GM04504 (cell line): ENCODE measurements at places on chromosomes 13 and 19.
A peak's percentile ranks its signal among the peaks of the same experiment; 100 is the strongest.

DNA sequence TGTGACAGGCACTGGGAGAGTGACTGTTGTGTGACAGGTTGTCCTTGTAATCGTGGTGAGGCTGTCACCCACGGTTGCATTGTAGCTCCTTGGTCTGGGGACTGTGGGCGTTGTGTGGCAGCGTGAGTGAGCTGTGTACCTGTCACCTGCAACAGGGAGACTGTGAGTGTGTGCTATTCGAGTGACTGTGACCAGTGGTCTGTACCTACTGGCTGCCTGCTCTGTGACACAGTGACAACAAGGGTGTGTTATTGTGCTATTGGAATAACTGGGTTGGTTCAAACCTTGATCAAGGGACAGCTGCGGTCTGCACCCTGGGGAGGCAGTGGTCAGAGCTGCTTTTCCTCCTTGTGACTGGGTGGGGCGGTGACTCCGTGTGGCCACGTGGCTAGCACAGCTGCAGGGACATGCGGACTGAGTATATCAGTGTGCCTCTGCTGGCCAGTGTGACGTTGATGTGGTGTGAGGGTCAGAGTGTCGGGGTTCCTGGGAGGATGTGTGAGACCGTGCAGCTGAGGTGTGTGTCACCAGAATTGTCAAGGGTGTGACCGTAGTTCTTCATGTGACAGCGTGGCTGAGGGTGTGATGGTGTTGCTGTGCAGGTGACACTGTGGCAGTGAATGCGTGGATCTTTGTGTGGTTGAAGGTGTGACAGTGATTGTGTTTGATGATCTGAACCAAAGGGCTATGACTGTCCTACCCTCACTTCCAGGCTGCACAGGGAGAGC lies 10.1 kb upstream of the NFIX start:
- peak; percentile 48 for DNase-seq

- no peak for DNase-seq
Measured at GRCh38 chr19:8615813-8616596, 5.5 kb upstream of the ADAMTS10 start.

- no peak for DNase-seq
Measured at GRCh38 chr13:33345842-33346241, 60.3 kb upstream of the STARD13 start.

- no peak for DNase-seq
Measured at GRCh38 chr13:101416181-101417042, at the start of gene NALCN. TSS of gene NALCN (minus strand) at chr13:101416508. CDS start at chr13:101399126, 17,382 bp downstream.

- no peak for DNase-seq
Measured at GRCh38 chr13:112756511-112756966, 66.7 kb downstream of the ATP11A start.

- no peak for DNase-seq
Measured at GRCh38 chr13:28037399-28037798, 48.9 kb upstream of the URAD start.

GRCh38 chr19:43662487-43662886 lies 7.5 kb downstream of the PLAUR start:
- no peak for DNase-seq

GRCh38 chr19:14463747-14464146 lies 11.4 kb downstream of the PTGER1 start:
- DNase-seq: no peak

DNA sequence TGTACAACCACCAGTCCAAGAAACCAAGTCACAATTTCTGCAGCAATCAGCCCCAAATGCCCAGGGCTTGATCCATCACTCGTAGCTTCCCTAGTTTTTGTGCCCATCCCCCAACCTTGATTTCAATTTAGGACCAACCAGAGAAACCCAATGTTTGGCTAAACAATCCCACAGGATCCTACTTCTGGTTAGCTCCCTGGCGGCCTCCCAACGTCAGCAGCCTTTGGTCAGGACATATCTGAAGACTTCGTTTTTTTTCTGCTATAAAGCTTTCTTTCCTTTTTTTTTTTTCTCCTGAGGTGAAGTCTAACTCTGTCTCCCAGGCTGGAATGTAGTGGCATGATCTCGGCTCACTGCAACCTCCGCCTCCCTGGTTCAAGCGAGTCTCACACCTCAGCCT lies 7.7 kb downstream of the DPRX start:
- no peak for DNase-seq

DNA sequence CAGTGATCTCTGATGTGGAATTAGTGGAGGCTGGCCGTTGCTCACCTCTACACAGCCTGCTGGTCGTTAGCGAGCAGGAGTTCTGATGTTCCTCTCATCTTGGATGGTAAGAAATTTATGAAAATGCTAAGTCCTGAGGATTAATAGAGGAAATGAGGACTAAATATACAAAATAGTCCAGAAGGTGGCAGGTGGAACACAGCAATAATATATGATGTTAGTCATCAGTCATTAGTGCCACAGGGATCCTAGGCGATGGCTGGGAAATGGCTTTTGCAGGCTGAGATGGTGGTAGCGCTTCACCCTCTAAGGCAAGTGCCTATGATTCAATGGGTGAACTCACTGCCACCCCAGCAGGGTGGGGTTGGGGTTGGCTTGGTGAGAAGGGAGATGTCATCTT lies 338.6 kb upstream of the TMTC4 start:
- no peak for DNase-seq

DNA sequence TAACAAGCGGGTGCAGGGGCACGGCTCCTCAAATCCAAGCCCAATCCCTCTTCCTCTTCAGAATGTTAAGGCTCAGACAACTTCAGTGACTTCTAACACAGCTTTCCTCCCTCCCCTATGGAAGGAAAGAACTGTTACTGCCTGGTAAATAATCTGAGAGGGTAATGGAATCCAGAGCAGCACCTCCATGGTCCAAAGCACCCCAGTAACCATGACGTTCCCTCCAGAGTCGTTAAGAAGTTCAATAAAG lies 969 bp downstream of the AKT2 start:
- DNase-seq: no peak

GRCh38 chr13:95073747-95074311 lies 227.4 kb downstream of the ABCC4 start:
- peak; percentile 35 for DNase-seq

DNA sequence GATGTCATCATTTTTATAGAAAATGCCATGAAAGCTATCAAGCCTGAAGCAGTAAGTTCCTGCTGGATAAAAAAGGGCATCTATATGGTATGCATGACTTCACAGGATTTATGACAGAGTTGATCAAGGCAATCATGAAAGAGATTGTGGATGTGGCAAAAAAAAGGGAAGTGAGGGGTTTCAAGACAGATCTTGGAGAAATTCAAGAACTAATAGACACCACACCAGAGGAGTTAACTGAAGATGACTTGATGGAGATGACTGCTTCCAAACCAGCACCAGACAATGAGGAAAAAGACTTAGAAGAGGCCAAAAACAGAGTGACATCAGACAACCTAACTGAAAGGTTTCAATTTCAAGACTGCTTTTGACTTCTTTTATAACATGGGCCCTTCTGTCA lies 691.1 kb upstream of the SLC10A2 start:
- DNase-seq: no peak

GRCh38 chr13:73358606-73359095 lies 299.8 kb downstream of the KLF5 start:
- DNase-seq: no peak

DNA sequence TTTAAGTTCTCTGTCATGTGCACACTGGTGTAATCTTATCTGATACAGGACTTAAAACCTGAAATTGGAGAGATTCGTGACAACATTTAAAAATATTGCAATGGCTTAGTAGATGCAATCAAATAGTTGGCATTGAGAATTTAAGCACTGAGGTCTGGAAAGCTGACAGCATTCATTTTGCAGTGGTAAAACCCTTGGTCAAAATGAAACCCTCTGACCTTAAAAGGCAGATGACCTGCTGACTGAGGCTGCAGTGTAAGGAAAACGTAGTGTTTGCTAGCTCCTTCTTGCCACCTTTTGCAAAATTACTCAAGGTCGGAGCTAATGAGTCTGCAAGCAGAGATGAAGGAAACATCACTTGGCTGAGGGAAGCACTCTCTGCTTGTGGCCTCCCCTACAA lies 150.6 kb downstream of the KCTD12 start:
- DNase-seq: no peak

GRCh38 chr13:94854688-94855087 lies 142.3 kb upstream of the SOX21 start:
- no peak for DNase-seq

- no peak for DNase-seq
Measured at GRCh38 chr19:11421371-11422098, 2.4 kb upstream of the RGL3 start.

- no peak for DNase-seq
Measured at GRCh38 chr13:79386125-79386826, 19.8 kb downstream of the RBM26 start.

DNA sequence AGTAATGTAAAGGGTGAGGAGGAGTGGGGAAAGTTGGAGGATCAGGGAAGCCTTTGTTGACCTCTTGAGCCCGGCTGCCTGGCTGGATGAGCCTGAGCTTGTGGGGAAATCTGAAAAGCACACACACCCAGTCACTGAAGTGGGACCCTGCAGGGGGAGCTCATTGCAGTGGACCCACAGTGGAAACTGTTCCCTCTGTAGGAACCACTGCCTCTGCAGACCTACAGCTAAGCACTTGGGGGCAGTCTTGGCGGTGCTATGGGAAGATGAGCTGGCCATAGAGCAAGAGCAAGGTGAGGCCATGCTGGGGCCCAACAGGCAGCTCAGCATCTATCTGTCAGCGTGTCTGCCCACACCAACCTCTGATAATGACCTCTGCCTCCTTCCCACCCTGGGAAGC lies 294.8 kb downstream of the TSHZ3 start:
- DNase-seq: peak; percentile 26

GRCh38 chr13:113865427-113865826 lies 1.6 kb upstream of the GAS6 start:
- no peak for DNase-seq

DNA sequence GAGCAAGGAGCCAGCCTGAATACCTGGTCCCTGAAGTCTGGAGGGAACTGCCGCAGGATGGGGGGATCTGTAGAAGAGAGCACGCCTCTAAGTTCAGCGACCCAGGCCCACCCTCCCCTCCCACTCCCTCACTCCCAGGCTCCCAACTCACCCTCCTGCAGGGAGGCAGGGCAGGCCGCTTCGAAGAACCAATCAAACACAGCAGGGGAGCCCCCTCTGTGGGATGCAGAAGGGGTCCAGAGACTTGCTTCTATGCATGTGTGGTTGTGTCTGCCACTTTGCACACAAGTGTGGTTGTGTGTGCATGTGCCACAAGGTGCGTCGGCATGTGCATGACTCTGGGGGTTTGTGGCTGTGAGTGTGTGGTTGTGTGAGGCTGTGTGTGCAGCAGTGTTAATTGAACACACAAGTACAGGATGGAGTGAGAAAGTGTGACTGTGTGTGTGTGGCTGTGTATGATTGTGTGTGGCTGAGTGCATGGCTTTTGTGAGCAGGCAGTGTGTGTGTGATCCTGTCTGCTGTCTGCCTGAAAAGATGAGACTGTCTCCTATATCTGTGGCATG lies 1.7 kb downstream of the DENND1C start:
- no peak for DNase-seq

- DNase-seq: no peak
Measured at GRCh38 chr13:41568972-41569351, 111.6 kb downstream of the RGCC start.

DNA sequence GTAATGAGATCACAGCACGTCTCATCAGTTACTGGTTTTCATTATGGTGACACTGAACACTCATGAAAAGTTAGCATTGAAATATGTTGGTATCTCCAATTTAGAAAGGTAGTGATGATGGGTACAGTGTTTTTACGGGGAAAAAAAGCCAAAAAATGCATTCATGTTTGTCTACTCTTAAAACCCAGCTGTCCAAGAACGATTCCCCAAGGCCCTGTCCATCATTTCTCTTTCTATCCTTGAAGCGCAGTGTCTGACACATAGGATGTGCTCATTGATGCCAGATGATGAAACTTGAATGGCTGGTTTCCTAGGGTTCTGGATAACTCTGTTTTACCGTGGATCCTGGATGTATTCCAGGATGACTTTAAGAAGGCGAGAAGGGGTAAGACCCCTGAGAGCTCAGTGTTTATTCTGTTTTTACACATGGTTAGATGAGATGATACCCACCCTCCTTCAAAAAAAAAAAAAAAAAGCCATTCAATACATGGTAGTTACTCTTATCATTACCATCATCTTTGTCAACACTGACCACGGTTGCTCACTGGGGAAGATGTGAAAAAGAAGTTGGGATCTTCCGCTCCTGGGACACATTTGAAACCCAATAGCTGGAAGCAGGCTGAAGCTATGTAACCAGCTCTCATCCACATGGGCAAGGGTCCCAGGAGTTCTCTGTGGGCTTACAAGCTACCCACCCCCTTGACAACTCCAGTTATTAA lies 22.5 kb downstream of the SERP2 start:
- no peak for DNase-seq

- no peak for DNase-seq
Measured at GRCh38 chr13:96617528-96617927, 376.7 kb downstream of the OXGR1 start.

DNA sequence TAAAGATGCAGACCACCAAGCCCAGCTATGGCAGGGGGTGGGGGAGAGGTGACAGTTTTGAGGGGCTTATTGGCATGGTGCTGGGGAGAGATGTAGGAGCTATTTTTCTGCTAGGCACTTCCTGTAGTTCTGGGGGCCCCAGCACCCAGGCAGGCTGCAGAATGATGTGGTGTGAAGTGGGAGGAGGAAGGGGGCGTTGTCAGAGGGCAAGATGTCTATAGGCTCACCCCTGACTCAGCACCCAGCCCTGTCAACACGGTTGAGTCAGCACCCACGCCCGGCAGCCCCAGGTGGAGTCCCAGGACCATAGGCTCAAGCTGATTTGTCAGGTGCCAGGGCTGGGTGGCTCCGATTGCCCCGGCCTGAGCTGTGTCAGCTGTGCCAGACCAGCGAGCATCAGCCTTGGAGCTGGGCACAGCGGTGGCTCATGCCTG lies 5.8 kb downstream of the KLF2 start:
- DNase-seq: peak; percentile 60

DNA sequence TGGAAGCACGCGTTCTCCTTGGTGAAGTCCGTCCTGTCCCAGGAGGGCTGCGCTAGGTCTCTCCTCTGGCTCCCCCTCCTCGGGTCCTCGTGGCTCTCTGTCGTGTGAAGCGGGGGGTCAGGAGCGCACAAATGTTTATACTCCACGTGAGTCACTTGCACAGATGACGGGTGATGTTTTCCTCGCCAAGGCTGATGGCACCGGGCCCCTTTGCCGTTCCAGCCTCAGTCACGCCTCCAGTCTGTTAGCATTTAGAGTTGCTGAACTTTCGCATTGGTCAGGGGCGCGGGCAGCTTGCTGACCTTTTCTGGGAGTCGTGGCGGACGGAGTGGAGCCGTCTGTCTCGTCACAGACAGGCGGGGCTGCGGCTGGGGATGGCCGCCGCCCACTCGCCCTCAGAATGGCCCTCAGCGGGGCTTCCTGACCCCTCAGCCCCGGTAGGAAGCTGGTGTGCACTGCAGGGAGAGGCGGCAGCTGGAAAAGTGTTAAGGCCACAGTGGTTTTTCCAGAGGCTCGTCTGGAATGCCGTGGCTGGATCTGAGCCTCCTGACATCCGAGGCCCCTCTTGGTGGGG lies 13.7 kb downstream of the KLHL26 start:
- no peak for DNase-seq

- DNase-seq: no peak
Measured at GRCh38 chr19:5553892-5554291, 13.9 kb downstream of the TINCR start.

- DNase-seq: no peak
Measured at GRCh38 chr13:85508683-85509329, 290.4 kb downstream of the SLITRK6 start.

- DNase-seq: no peak
Measured at GRCh38 chr19:48879025-48879637, 6.9 kb downstream of the PPP1R15A start.
